ENCODE measurements at places on chromosomes 13 and 19. TPM values are rescaled to one million over a fixed set of nuclear protein-coding genes. Genes with fewer than 3 reads are reported as not detected.

The FXYD7 gene
- 0.26 TPM for total RNA-seq

The GRIN3B gene
- total RNA-seq, result not detected

The CLEC4M gene
- not detected for total RNA-seq

The ZNF223 gene
- 11.7 TPM for total RNA-seq

The LENG9 gene
- 3.3 TPM for total RNA-seq

The SIGLEC6 gene
- 4.0 TPM for total RNA-seq

The PMIS2 gene
- total RNA-seq, result not detected

The IGFL3 gene
- not detected for total RNA-seq

The KIR2DL4 gene
- not detected for total RNA-seq

The VSTM1 gene
- total RNA-seq, result not detected

The SLC10A2 gene
- total RNA-seq, result not detected

The MEGF8 gene
- 14.7 TPM for total RNA-seq

The RASAL3 gene
- total RNA-seq, result 0.85 TPM

The KLK2 gene
- not detected for total RNA-seq

The ZNRF4 gene
- not detected for total RNA-seq

The GFY gene
- total RNA-seq, result not detected

The BEST2 gene
- total RNA-seq, result not detected

The ACP7 gene
- total RNA-seq, result 0.11 TPM

The ZNF773 gene
- total RNA-seq, result 13.4 TPM

The PALM gene
- 23.6 TPM for total RNA-seq

The TMPRSS9 gene
- total RNA-seq, result 0.11 TPM

The N4BP2L1 gene
- total RNA-seq, result 15.8 TPM

The DNAJC15 gene
- total RNA-seq, result 16.9 TPM

The SULT2A1 gene
- total RNA-seq, result 0.90 TPM

The USHBP1 gene
- 6.0 TPM for total RNA-seq

The TMC4 gene
- 15.4 TPM for total RNA-seq

The TDRD12 gene
- 1.1 TPM for total RNA-seq

The B3GNT8 gene
- total RNA-seq, result 0.69 TPM

The LGALS7B gene
- 1.2 TPM for total RNA-seq

The LYL1 gene
- total RNA-seq, result 4.8 TPM

The SLC8A2 gene
- total RNA-seq, result 1.5 TPM

The TSHZ3 gene
- 25.9 TPM for total RNA-seq

The TTYH1 gene
- total RNA-seq, result 3.6 TPM

The CCDC169 gene
- total RNA-seq, result 7.0 TPM

The PCDH20 gene
- total RNA-seq, result 12.3 TPM

The CFD gene
- 84.4 TPM for total RNA-seq

The PEG3 gene
- total RNA-seq, result 324 TPM

The IFNL1 gene
- not detected for total RNA-seq

The ATP8B3 gene
- total RNA-seq, result 1.4 TPM

The TUBA3C gene
- not detected for total RNA-seq

The ZNF790 gene
- 20.1 TPM for total RNA-seq

Data from urinary bladder (tissue), 4 donors.